Fibroblast of lung (primary cell): ENCODE measurements at places on chromosomes 2 and 18.

GRCh38 chr2:213002383-213002782, 149.0 kb downstream of the IKZF2 start:
- DNase-seq = no peak

GRCh38 chr2:231923010-231923344, 3.2 kb downstream of the NPPC start:
- DNase-seq = no peak

- no peak for DNase-seq
These were observed 999.8 kb upstream of the GYPC start for GRCh38 chr2:125656190-125656589.

DNA sequence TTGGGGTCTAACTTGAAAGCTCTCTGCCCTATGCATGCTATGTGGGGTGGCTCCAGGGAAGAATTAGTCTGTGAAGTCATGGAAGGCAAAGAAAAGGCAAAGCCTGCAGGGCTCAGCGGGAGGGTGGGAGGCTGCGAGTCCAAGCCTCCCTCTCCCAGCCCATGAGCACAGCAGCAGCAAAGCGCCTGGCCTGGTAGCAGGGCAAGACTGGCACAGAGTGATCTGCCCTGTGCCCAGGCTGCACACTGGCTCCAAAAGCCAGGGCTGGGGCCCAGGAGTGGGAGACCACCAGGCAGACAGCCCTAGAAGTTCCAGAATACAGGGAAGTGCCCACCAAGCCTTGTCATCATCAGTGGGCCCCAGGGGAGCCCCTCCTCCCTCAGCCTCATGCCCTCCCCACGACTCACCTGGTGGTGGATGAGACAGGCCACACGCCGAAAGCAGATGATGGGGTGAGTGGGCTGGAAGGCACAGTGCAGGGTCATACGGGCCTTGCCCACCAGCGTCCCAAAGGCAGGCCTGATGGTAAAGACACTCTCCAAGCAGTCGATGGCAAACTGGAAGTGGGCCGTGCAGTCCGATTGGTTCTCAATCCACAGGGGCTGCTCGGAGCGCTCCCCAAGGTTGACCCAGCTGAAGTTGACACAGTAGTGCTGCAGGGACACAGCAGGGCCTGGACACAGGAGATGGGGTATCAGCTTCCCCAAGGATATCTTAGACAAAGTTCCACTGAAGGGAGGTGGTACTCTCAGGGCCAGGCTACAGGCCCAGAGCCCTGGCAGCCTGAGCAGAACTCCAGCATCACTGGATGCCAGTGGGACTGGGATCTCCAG, 12.1 kb downstream of the CFAP65 start:
- no peak for DNase-seq

DNA sequence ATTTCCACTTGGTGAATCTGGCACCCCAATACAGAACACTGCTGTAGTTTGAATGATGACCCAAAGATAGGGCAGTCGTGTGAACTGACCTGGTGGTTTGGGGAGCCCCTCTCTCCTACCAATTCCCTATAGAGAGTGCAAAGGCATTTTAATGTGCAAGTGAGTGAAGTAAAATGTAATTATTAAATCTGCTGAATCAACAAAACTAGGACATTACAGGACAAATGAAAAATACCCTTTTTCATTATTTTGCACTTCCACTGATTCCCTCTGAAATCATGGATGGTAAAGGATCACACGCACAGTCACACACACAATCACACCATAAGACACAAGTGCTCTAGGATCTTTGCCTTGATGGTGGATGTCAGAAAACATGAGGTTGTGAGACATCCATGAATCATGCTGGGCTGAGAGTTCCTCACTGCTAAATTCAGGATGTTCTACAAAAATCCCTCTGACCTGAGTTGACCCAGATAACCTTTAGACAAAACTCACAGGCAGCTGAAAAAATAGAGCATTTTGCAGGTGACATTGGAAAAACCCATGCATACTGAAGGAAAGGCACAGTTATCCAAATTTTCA, 197.4 kb downstream of the FBXO15 start:
- no peak for DNase-seq
